ENCODE measurements at places on chromosomes 7 and 10.

GRCh38 chr7:129739427-129739826 is 127.9 kb downstream of the NRF1 start:
- DNase-seq, result no peak

DNA sequence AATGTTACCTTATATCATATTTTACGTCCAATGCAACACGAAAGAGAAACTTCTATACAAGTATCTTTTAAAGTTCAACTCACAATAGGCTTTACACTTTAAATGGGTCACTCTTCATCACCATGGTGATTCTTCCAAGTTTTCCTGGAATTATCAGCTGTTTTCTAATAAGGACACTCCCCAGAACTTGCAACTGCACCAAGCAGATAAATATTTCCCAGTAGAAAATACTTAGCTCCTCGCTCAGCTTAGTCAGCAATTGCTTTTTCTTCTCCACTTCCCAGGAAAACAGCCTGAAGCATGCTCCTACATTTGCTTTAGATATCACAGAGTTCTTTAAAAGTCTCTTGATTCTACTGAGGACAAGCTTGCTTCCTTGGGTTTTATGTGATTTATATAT is 25.7 kb upstream of the ADD3 start:
- no peak for DNase-seq

DNA sequence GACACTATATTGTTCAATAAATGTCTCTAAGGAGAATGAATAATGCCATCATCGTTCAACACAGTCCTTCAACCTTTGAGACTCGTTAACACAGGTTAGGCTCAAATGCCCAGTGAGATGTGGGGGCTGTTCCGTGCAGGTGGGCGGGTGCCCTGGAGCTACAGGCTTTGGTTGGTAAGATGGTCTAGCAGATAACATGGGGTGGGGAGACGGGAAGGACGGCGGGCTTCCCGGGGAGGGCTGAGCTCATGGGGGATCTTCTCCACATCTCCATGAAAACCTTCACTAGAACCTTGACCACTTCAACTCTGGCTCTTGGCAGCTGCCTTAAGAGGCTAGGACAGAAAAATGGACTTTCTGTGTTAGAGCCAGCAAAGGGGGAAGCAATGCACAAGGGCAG is 134.1 kb upstream of the TCERG1L start:
- no peak for DNase-seq

GRCh38 chr10:131546086-131546810 is 234.7 kb upstream of the TCERG1L start:
- no peak for DNase-seq

DNA sequence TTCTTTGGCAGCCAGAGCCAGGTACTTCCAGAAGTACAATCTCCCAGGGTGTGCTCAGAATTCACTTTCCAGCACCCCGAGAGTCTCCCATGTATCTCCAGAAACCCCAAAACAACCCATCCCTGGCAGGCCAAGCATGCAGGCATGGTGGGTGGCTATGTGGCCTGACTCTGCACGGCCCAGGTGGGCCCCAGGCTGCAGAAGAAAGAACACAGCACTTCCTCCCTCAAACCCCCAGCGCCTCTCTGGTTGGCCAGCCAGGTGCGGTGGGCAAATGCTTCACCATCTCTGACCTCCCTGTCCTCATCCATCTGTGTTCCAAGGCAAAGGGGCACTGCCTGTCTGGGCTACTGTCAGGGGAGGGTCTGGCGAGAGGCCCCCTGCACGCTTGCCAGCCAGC is 100.3 kb downstream of the MKI67 start:
- DNase-seq, result no peak

DNA sequence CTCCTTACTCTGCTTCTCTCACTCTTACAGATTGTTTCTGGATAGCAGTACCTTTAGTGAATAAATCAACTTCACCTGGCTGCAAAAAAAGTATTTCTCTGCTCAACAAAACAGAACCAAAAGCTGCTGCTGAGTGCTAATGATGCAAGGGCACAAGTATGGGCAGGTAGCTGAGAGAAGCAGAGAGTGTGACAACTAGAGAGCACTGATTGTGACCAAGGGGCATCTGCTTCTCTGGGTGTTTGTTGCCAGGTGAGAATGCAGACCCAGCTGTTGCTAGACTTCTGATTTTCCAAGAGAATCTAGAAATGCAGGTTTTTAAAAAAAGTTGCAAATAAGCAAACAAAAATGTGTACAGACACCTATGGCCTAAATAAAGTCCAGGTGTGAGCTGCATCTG is 25.3 kb upstream of the PPIF start:
- no peak for DNase-seq

GRCh38 chr10:56624082-56624481 is 263.0 kb upstream of the ZWINT start:
- DNase-seq, result no peak

GRCh38 chr7:135980665-135981180 is 3.6 kb upstream of the MTPN start:
- peak; percentile 86 for DNase-seq

GRCh38 chr7:26397332-26397731 is 105.7 kb downstream of the SNX10 start:
- DNase-seq, result no peak
